Aortic smooth muscle cell (primary cell): ENCODE measurements at places on chromosomes 11 and 22. TPM values are rescaled to one million over a fixed set of nuclear protein-coding genes. Genes with fewer than 3 reads are reported as not detected.

IL18 gene
- total RNA-seq = 0.12 TPM in 1 of 2 replicates, not detected in the other

ZBTB16 gene
- total RNA-seq = 0.12 and 0.13 TPM in 2 replicates

NCR3LG1 gene
- 5.2 and 6.6 TPM in 2 replicates for total RNA-seq

MRGPRF gene
- total RNA-seq = 25.6 and 33.0 TPM in 2 replicates

SART1 gene
- 52.0 and 80.1 TPM in 2 replicates for total RNA-seq

SNAP29 gene
- 9.1 and 9.5 TPM in 2 replicates for total RNA-seq

ZNF214 gene
- total RNA-seq = 4.7 and 4.8 TPM in 2 replicates

IFITM1 gene
- 32.6 and 61.0 TPM in 2 replicates for total RNA-seq

CTSW gene
- 0.12 TPM in 1 of 2 replicates, not detected in the other for total RNA-seq

MMP8 gene
- total RNA-seq = not detected in 2 replicates

CHRNA10 gene
- total RNA-seq = 0.31 and 0.66 TPM in 2 replicates

GGTLC3 gene
- not detected in 2 replicates for total RNA-seq

KCNE3 gene
- under 0.01 and 0.06 TPM in 2 replicates for total RNA-seq

CSF2RB gene
- total RNA-seq = 0.81 and 1.5 TPM in 2 replicates

KDELR3 gene
- 95.3 and 125 TPM in 2 replicates for total RNA-seq

BAIAP2L2 gene
- total RNA-seq = 2.0 and 2.2 TPM in 2 replicates

MMP7 gene
- not detected in 2 replicates for total RNA-seq

CYB5R2 gene
- total RNA-seq = 4.0 and 4.6 TPM in 2 replicates

SULT4A1 gene
- 0.26 and 0.31 TPM in 2 replicates for total RNA-seq
